ENCODE measurements at places on chromosomes 2 and 18. TPM values are rescaled to one million over a fixed set of nuclear protein-coding genes. Genes with fewer than 3 reads are reported as not detected.

- no peak overlapping the region for H3K4me3 ChIP-seq
- no peaks in the 10 kb centered on the region for H3K36me3 ChIP-seq
- no peak for DNase-seq
- H3K27me3 ChIP-seq, result peaks cover 18% of the 10 kb centered on the region
Observed at GRCh38 chr18:71075147-71075546, 786.3 kb downstream of the SOCS6 start.

GRCh38 chr2:27092696-27093429 is 6.3 kb downstream of the KHK start:
- no peak overlapping the region for H3K27ac ChIP-seq
- no peaks in the 10 kb centered on the region for H3K36me3 ChIP-seq
- peaks cover 7% of the 10 kb centered on the region for H3K27me3 ChIP-seq
- peaks cover 9% of the 10 kb centered on the region for H3K4me1 ChIP-seq
- DNase-seq, result no peak
- no peak overlapping the region for H3K4me3 ChIP-seq

- DNase-seq, result no peak
- no peak overlapping the region for H3K27ac ChIP-seq
- peaks cover 2% of the 10 kb centered on the region for H3K4me1 ChIP-seq
- H3K27me3 ChIP-seq, result no peaks in the 10 kb centered on the region
- no peak overlapping the region for H3K4me3 ChIP-seq
- H3K36me3 ChIP-seq, result no peaks in the 10 kb centered on the region
Observed at GRCh38 chr2:103396152-103396551, 634.3 kb downstream of the TMEM182 start.

GRCh38 chr2:26488463-26489212 is 10.7 kb upstream of the OTOF start:
- no peaks in the 10 kb centered on the region for H3K36me3 ChIP-seq
- no peak for DNase-seq
- H3K4me1 ChIP-seq, result peaks cover 5% of the 10 kb centered on the region

GRCh38 chr2:231769170-231770136 is 11.6 kb downstream of the PDE6D start:
- H3K4me1 ChIP-seq, result peaks cover 14% of the 10 kb centered on the region
- no peaks in the 10 kb centered on the region for H3K36me3 ChIP-seq
- no peak overlapping the region for H3K4me3 ChIP-seq
- H3K27me3 ChIP-seq, result no peaks in the 10 kb centered on the region
- no peak overlapping the region for H3K27ac ChIP-seq
- DNase-seq, result no peak

GRCh38 chr2:170456914-170457313 is 258.2 kb upstream of the SP5 start:
- DNase-seq, result no peak
- H3K27me3 ChIP-seq, result no peaks in the 10 kb centered on the region
- no peak overlapping the region for H3K4me3 ChIP-seq

GRCh38 chr2:197464175-197464574 is 10.8 kb downstream of the COQ10B start:
- no peak for DNase-seq
- H3K27ac ChIP-seq, result no peak overlapping the region
- H3K4me3 ChIP-seq, result no peak overlapping the region
- peaks cover 15% of the 10 kb centered on the region for H3K36me3 ChIP-seq

- H3K4me1 ChIP-seq, result peaks cover 36% of the 10 kb centered on the region
- no peak for DNase-seq
- peak overlapping the region; percentile 70 for H3K4me3 ChIP-seq
- H3K36me3 ChIP-seq, result peaks cover 3% of the 10 kb centered on the region
- H3K27ac ChIP-seq, result peak overlapping the region; percentile 89
- no peaks in the 10 kb centered on the region for H3K27me3 ChIP-seq
Observed at GRCh38 chr2:180978903-180979748, 1.3 kb upstream of the UBE2E3 start.

GRCh38 chr18:67776929-67777328 is 260.4 kb upstream of the DSEL start:
- H3K4me1 ChIP-seq, result peaks cover 3% of the 10 kb centered on the region
- no peaks in the 10 kb centered on the region for H3K27me3 ChIP-seq
- no peak overlapping the region for H3K4me3 ChIP-seq
- no peaks in the 10 kb centered on the region for H3K36me3 ChIP-seq

GRCh38 chr2:171513719-171514160 is 8.5 kb upstream of the CYBRD1 start:
- no peaks in the 10 kb centered on the region for H3K36me3 ChIP-seq
- no peak overlapping the region for H3K27ac ChIP-seq
- peaks cover 19% of the 10 kb centered on the region for H3K27me3 ChIP-seq
- DNase-seq, result no peak
- peaks cover 7% of the 10 kb centered on the region for H3K4me1 ChIP-seq

AMER3 gene
- total RNA-seq, result not detected

SMPD4 gene
- total RNA-seq, result 82.8 TPM

FZD7 gene
- 126 TPM for total RNA-seq

UGT1A3 gene
- not detected for total RNA-seq

RAX gene
- total RNA-seq, result not detected

PPP1R7 gene
- 37.8 TPM for total RNA-seq

IL37 gene
- not detected for total RNA-seq
